Glomerular endothelial cell (primary cell): ENCODE measurements at places on chromosomes 4 and X. TPM values are rescaled to one million over a fixed set of nuclear protein-coding genes. Genes with fewer than 3 reads are reported as not detected.

The FRG2 gene
- not detected in 2 replicates for total RNA-seq

The HNRNPH2 gene
- 52.0 and 54.7 TPM in 2 replicates for total RNA-seq

The GLRA3 gene
- not detected in 2 replicates for total RNA-seq

The NMU gene
- total RNA-seq, result 0.58 and 1.7 TPM in 2 replicates

The PNMA6A gene
- 2.1 and 2.5 TPM in 2 replicates for total RNA-seq

The ANKRD50 gene
- 43.2 and 52.3 TPM in 2 replicates for total RNA-seq

The HCFC1 gene
- 54.4 and 91.0 TPM in 2 replicates for total RNA-seq

The PAK3 gene
- total RNA-seq, result 0.53 and 1.3 TPM in 2 replicates

The NBDY gene
- 20.2 and 25.5 TPM in 2 replicates for total RNA-seq

The VCX gene
- total RNA-seq, result not detected in 2 replicates
